ENCODE measurements at places on chromosomes 4 and X.
A peak's percentile ranks its signal among the peaks of the same experiment; 100 is the strongest.

DNA sequence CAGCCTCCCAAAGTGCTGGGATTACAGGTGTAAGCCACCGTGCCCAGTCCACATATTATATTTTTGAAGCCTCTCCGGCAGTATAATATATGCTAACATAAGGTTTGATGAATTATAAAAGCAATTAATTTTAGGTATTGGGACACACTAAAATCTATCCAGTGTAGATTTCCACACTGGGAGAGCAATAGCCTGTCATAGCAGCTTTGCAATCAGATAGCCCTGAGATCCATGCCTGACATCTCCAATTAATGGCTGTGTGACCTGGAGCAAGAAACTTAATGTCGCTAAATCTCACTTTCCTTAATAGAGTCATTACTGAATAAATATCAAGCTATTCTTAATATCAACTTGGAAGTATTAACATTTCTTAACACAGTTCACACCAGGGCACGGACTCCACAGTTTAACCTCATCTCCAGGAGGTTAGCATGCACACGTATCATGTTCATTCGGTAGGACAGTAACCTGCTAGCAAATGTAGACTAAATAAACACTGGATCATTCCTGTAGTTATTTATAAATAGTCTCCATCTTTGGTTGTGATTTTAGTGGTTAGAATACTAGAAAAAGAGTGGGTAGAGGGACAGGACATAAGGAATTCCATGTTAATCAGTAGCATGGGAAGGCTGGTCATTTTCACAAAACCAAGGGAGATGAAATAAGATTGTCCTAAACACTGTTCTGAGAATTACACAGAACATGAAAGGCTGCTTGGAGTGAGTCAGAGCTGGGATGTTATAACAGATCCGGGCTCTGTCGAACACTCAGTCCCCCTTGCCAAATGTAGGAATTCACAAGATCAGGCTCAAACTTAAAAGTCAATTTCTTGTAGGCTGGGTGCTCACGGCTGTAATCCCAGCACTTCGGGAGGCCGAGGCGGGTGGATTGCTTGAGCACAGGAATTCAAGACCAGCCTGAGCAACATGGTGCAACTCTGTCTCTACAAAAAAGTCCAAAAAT, 254.7 kb downstream of the PALLD start:
- no peak for DNase-seq

DNA sequence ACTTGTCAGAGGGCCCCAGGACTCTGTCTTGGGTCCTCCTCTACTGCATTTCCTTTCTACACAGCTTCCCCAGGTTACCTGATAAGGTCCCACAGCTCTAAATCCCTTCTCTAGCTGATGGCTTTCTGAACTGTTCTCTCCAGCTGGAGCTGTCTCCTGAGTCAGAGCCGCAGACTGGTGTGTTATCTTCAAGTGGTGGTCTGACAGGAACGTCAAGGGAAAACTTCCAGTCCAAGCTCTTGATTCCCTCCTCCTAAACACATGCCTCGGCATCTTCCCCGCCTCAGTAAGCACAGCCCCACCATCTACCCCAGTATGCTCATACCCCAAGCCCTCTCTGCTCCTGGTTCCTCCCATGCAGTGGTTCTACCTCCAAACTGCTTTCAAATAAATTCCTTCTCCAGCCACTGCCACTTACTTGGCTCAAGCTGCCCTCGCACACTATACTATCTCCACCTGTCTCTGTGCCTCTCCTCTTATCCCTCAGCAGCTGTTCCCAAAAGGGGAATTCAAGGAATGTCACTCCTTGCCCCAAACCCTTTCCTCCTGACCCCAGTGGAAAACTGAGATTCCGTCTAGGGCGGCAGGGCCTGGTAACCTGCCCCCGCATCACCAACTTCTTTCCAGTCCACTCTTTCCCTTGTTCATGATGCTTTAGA, 17.2 kb upstream of the CENPU start:
- no peak for DNase-seq

GRCh38 chrX:131955099-131955777, 67.9 kb upstream of the STK26 start:
- no peak for DNase-seq

DNA sequence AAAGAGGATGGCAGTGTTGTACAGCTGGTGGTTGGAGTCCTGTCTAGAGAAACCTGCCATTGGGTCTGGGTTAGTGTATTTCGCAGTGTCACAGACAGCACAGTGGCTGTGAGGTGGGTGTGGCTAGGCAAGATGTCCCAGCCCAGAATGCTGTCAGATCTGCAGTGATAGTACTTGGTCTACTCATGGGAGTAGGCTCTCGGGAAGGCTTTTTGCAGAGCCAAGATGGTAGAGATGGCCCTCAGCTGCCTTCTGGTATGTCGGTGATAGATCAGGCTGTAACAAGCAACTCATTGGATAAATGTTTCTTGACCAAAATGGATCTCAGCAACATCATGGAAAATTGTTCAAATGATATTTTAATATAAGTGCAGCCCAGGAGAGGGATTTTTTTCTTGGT, 84.3 kb upstream of the WDR1 start:
- DNase-seq, result no peak

- DNase-seq, result no peak
Observed at GRCh38 chrX:626745-627509, 3.7 kb upstream of the SHOX start.

GRCh38 chrX:344371-344901, 25.8 kb upstream of the GTPBP6 start:
- no peak for DNase-seq

- no peak for DNase-seq
Observed at GRCh38 chr4:137705171-137705783, 173.0 kb upstream of the PCDH18 start.

GRCh38 chr4:119025916-119026661, 109.5 kb upstream of the MYOZ2 start:
- peak; percentile 78 for DNase-seq

DNA sequence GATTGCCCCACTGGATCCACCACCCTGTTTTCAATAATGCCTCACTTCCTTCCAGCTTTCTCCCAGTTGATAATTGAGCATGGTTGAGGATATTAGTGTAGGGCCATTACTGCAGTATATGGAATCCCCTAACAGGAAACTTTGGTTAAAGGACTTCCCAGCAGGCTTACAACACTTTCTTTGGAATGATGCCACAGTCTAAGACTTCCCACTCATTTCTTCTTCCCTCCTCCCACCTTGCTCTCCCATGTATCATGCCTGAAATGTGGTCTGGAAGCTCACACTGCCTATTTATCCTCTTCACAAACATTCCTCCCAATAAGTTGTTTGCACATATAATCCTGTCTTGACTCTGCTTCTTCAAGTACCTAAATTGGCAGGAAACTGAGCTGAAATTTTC, 863.3 kb downstream of the CENPC start:
- DNase-seq, result no peak

DNA sequence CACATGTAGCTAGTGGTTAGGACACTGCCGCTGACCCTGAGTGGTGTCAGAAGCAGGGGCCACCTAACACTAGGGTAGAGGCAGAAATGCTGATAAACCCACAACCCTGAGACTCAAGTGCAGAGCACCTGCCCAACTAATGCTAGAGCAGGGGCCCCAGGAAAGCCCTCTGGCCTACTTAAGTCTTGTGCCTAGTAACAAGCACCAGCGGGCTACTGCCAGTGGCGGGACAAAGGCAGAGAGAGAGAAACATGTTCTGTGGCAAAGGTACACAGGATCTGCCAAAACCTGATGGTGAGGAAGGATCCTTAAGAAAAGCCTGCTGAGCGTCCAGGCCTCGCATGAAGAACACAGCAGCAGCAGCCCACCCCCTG, 172.4 kb downstream of the PRDM5 start:
- no peak for DNase-seq

Measured in right atrium auricular region (tissue), 2 donors.